ENCODE measurements at places on chromosomes 16 and 17. TPM values are rescaled to one million over a fixed set of nuclear protein-coding genes. Genes with fewer than 3 reads are reported as not detected.

Gene ARL2BP
- total RNA-seq: 36.7 TPM

- DNase-seq: no peak
Observed at GRCh38 chr16:9365370-9365728, 273.9 kb downstream of the HAPSTR1 start.

DNA sequence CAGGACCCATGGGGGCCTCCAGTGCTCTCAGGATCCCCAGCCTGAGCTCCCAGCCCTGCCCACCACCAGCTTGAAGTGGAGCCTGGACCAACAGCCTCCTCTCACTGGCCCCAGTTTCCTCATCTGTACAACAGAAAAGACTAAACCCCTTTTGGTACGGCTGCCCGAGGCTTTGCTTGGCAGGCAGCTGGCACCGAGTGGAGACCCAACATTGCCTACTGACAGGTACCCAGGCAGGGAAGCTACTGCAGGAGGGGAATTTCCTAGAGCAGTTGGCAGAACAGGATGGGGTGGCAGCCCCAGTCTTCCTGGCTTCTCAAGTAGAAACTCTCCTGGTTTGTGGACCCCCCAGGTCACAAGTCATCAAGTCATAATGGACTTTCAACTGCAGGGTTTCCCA is 14.2 kb downstream of the SREBF1 start:
- DNase-seq: no peak

Gene TMEM132E
- total RNA-seq: not detected

Gene PLD6
- total RNA-seq: 11.8 TPM

DNA sequence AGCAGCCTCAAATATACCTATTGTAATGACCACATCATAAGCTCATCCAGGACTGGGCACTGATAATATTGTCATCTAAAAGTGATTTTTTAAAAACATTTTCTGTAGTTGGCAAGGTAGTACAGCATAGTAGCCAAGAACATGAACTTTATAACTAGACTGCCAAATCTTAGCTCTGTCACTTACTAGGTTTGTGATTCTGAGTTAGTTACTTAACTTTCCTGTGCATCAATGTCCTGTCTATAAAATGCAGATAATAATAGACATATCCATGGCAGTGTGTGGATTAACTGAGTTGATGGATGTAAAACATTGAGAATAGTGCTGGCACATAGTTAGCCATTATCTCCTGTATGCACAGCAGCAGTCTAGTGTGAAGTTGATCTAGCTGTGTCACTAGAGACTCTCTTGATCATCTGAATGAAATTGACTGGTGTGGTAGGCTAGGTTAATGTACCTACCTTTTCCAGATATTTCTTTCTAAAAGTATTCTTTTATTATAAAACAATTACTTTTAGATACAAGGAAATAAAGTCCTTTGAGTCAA is 101.5 kb downstream of the STXBP4 start:
- no peak for DNase-seq

- no peak for DNase-seq
Observed at GRCh38 chr17:17435323-17435722, 41.5 kb upstream of the MED9 start.

- DNase-seq: no peak
Observed at GRCh38 chr17:41919165-41919817, 540 bp upstream of the ACLY start.

DNA sequence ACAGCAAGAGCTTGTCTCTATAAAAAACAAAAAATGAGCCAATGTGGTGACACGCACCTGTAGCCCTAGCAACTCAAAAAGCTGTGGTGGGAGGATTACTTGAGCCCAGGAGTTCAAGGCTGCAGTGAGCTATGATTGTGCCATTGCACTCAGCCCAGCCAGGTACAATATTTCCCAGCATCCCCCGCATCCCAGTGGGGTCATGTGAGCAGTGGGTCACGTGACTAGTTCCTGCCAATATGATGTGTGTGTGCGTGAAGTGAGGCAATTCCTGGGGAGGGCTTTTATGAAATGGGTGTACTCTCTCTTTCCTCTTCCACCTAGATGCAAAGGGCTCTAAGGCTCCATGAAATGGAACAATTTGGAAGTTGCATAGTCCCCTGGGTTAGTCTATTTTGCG is 81.3 kb downstream of the GSG1L start:
- DNase-seq: no peak

Gene SEZ6
- not detected for total RNA-seq

Gene LYZL6
- not detected for total RNA-seq

Gene TP53TG3B
- not detected for total RNA-seq

Gene CES3
- total RNA-seq: 6.4 TPM

Gene ADAP2
- 0.65 TPM for total RNA-seq

DNA sequence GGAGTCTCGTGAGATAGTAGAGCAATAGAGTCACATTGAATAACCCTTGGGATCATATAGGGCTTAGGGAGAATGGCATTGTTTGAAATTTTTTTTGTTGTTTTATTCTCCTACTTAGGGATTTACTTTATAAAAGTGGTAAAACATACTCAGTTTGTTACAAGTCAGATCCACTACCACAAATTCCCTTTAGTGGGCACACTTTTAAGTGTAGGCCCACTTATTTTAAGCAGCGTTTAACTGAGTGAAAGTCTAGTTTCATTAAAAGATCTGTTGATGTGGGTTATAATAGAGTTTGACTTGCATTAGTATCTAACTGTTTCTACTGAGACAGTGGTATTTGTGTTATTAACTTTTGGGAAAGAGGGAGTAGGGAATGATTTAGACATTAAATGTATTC is 49.3 kb downstream of the USP10 start:
- DNase-seq: no peak

Gene NPIPA2
- total RNA-seq: 3.2 TPM

Gene SLFN12
- total RNA-seq: 9.6 TPM

DNA sequence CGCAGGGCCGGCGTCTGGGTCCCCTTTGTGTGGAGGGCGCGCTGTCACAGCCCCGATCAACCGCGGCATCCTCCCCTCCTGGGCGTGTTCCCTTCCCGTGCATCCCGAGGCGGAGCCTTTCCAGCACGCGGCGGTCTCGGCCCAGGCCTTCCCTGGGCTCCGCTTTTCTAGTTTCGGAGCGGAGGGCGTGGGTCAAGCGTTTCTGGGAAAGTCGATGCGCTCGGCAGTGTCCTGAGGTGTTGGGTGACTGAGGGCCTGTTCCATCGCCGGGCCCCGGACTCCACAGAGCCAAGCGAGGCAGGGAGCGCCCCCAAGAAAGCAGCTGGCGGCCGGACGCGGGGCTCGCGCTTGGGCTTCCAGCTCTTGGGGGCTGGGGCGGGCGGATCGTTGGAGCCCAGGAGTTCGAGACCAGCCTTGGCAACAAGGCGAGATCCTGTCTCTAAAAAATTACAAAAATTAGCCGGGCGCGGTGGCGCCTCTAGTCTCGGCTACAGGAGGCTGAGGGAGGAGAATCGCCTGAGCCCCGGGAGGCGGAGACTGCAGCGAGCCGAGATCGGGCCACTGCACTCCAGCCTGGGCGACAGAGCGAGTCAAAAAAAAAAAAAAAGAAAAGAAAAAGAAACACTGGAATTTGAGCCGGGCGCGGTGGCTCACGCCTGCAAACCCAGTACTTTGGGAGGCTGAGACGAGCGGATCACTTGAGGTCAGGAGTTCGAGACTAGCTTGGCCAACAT is 806 bp downstream of the IFT140 start:
- no peak for DNase-seq

Gene GAN
- total RNA-seq: 6.3 TPM

Gene PTGES3L
- 0.12 TPM for total RNA-seq

DNA sequence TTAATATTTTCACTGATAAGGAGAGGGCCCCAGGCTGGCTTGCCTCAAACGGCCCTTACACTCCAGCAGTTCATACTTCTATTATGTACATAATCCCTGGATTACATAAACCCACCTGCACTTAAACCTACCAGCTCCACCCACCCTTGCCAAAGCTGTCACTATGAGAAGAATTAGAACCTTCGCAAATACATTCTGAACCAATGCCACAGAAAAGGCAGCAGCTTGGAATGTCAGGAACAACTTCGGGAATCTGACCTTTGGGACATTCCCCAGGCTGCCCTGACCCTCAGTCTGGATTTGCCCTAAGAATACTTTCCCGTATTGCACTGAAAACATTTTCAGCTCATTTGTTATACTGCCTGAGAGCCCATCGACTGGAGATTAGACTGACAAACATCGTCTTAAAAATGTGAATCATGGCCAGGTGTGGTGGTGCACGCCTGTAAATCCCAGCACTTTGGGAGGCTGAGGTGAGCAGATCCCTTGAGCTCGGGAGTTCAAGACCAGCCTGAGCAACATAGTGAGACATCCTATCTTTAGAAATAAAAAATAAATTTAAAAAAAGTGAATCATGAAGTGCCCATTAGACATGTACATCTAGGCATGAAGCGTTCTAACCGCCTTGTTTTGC is 21.0 kb upstream of the SEC14L1 start:
- DNase-seq: no peak

Gene HSD17B2
- not detected for total RNA-seq

DNA sequence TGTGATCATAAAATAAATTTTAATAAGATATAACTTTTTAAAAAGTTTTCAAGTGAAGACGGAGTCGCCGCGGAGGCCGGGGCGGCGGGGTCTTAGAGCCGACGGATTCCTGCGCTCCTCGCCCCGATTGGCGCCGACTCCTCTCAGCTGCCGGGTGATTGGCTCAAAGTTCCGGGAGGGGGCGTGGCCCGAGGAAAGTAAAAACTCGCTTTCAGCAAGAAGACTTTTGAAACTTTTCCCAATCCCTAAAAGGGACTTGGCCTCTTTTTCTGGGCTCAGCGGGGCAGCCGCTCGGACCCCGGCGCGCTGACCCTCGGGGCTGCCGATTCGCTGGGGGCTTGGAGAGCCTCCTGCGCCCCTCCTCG is at the start of gene FOXC2:
Gene FOXC2 (plus strand): TSS at position 229 of the 365 bp plus-strand sequence. CDS start 507 bp downstream, outside the sequence.
- DNase-seq: peak; percentile 28

- no peak for DNase-seq
Observed at GRCh38 chr16:54937671-54938211, 7.1 kb downstream of the IRX5 start.

DNA sequence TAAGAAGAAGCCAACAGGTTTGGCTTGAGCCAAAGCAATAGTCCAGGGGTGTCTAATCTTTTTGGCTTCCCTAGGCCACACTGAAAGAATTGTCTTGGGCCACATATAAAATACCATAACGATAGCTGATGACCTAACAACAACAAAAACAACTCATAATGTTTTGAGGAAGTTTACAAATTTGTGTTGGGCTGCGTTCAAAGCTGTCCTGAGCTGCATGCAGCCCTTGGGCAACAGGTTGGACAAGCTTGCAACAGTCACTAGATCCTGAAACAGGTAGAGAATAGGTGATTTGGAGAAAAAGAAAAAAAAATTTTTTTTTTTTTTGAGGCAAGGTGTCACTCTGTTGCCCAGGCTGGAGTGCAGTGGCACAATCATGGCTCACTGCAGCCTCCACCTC is 4.5 kb downstream of the CRYBA1 start:
- no peak for DNase-seq

Gene SPN
- total RNA-seq: 351 TPM

Data from activated CD4-positive, alpha-beta T cell treated with anti-CD3 and anti-CD28 coated beads, Interleukin-2, amount 10 ng/mL, durations not matched to agents 7 days and 5 days (primary cell).